RWPE2 (cell line): ENCODE measurements at places on chromosomes 11 and 22.

GRCh38 chr11:87473174-87473573, 435.4 kb downstream of the TMEM135 start:
- DNase-seq = no peak

DNA sequence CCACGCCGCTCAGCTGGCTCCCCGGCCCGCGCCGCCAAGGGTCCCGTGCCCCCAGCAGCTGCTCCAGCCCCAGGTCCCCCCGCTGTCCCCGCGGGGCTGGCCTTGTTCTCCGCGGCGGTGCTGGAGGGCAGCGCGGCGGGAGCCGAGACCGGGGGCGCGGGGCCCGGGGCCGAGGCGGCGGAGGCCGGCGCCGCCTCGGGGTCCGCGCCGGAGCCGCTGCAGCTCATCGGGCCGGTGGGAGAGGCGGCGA, 128 bp downstream of the TAF10 start:
- no peak for DNase-seq

- no peak for DNase-seq
Measured at GRCh38 chr11:119346605-119347004, at the start of gene MFRP. TSS of gene MFRP (minus strand) at chr11:119346705. CDS start at chr11:119346513, 192 bp downstream.

DNA sequence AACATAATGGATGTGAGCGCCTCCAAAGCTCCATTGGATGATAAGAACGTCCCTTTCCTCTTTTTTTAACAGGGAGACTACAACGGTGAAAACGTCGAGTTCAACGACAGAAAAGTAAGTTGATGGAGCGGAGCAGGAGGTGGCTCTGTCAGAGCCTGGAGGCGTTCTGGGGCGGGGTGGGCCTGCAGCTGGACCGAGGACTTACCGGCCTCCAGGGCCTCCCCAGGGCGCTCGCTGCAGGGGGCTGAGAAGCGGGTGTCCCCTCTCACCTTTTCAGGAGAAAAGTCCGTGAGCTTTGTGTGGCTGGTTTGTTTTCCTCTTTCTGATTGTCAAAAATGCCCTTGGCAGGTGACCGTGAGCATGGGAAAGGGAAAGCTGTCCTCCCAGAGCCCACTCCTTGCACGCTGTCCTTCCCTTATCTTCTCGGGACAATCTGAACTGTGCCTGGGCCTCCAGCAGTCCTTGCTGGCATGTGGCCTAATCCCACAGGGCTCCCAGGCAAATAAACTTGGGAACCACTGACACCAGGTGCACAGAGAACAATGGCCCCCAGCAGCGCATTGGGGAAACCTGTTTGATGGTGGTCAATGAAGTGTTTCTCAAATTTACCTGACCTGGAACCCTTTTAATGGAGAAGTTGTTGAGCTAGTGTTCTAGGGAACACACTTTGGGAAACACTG, 38.4 kb downstream of the ANO1 start:
- DNase-seq = no peak

GRCh38 chr22:21603973-21604372, 25.8 kb downstream of the YDJC start:
- no peak for DNase-seq

- DNase-seq = no peak
Measured at GRCh38 chr11:39363571-39363970, 2095.9 kb downstream of the LRRC4C start.

DNA sequence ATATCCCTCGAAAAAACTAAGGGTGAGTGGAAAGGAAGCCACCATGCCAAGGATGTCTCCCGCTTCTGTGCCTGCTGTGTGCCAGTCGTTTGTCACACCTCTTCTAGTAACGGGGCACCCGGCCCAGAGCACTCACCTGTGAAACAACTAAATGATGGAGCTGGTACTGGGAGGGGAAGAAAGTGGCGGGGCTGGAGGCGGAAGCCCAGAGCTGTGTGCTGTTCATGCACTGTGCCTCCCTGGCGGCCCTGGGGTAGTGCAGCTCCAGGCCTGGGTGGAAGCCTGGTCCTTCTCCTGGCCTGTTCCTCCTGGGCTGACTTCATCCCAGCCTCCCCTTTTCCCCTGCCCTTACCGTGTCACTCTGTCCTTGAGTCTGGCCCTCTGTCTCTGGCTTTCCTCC, 130.2 kb downstream of the CEP164 start:
- DNase-seq = no peak

- no peak for DNase-seq
Measured at GRCh38 chr11:116913000-116913399, 75.6 kb upstream of the APOA1 start.

- no peak for DNase-seq
Measured at GRCh38 chr22:50186181-50186714, 535 bp downstream of the TRABD start.

GRCh38 chr11:128961645-128962044, 19.0 kb upstream of the TP53AIP1 start:
- no peak for DNase-seq

DNA sequence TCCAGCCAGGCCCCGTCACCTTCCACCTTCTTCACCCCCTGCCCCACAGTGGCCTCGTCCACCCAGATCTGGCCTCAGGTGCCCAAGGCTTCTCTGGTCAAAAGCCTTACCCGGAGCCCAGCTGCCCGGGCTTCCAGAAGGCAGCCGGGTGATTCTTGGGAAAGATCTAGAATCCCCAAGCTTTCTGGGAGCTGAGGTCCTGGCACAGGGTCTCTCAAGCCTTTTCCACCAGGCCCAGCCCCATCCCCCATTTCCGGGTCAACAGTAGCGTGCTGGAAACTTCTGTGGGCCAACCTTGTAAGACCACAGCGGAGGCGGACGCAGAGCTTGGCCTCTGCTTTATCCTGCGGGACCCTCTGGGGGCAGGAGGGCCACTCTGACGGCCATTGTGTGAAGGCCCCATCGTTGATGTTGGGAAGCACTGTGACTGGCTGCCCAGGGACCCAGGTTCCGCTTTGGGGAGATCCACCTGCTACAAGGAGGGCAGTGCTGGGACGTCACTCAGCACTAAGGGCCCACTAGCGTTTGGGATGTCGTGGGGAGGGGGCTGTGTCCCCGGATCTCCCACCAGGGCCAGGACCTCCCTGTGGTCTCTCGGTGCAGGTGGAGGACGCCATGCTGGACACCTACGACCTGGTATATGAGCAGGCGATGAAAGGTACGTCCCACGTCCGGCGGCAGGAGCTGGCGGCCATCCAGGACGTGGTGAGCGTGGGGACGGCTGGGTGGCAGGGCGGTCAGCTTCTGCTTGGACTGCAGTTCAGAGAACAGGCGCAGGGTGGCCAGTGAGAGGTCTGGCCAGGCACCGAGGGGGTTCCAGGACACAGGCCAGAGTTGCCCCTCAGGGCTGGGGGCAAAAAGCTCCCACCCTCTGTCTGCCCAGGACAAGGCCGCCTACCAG, 11.5 kb downstream of the TSPAN32 start:
- peak; percentile 38 for DNase-seq

DNA sequence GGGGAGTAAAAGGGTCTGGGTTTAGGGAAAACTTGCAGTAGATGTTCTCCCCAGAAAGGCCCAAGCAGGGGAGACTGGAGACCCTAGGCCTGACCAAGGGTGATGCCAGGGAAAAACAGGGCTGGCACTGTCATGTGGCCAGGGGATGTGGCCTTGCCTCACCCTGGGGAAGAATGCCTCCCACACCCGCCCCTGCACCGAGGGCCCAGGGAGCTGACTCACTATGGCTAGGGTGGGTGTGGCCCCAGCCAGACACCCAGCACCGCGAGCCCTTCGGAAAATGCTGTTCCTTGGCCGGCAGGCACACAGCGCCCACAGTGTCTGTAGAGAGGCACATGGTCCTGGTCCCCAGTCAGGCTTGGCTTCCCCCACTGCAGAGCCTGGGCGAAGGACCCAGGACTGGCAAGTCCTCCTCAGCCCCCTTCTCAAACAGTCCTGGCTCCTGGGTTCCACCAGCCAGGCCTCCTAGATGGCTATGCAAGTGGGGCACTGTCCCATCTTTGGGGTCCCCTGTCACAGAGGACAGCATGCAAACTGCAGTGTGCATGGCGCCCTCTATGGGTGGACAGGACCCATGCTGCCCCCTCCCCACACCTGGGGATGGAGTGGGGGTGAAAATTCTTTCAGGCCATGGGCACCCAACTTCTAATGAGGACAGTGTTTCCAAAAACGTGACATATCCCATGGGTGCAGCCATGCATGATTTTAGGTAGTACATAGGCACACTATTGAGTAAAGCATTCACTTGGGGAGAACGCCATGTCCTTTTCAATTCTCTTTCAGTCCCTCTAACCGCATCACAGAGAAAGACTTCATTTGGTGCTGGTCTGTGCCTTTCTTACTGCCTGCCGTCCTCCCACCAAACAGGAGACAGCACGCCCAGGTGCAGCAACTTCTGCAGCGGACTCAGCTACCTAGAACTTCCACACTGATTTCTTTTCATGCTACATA, 15.2 kb downstream of the TMPRSS5 start:
- DNase-seq = peak; percentile 84

DNA sequence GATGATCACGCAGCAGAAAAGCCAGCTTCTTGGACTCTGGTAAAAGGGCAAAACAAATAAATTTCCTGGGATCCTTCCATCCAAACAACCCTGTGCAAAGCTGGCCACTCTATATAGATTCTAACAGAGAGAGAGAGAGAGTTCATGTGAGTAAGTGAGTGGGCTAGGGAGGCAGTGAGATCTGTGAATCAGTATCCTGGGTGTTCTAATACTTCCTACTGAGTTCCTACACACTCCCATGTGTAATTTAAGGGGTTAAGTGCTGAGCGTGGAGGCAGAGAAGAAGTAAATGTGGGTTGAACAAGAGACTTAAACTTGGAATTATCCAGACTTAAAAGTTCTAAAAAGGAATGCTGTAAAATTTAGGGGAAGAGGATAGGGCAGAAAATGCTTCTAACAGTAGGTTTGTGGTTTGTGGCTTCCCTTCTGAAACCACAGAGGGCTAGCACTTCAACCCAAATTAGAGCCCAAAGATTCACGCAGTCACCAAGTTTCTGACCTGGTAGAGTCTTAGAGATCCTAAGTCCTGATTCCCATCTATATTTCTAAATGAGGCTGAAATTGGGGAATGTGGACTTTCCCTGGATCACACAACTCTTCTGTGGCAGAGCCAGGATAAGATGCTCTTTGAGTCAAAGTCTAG, 413.9 kb downstream of the TENM4 start:
- DNase-seq = no peak

- no peak for DNase-seq
Measured at GRCh38 chr22:48943567-48944432, 883.9 kb downstream of the BRD1 start.

DNA sequence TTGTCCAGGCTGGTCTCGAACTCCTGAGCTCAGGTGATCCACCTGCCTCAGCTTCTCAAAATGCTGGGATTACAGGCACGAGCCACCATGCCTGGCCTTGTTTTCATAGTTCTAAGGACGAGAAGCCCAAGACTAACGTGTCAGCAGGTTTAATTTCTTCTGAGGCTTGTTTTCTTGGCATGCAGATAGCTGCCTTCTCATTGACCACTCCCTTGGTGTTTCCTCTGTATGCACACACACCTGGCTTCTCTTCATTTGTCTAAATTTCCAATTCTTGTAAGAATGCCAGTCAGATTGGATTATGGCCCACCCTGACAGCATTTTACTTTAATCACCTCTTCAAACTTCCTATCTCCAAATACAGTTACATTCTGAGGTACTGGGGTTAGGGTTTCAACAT, 72.5 kb upstream of the CTSC start:
- no peak for DNase-seq

GRCh38 chr11:44858796-44859527, 91.7 kb downstream of the TP53I11 start:
- no peak for DNase-seq

GRCh38 chr11:123238297-123238696, 43.2 kb upstream of the CLMP start:
- no peak for DNase-seq

DNA sequence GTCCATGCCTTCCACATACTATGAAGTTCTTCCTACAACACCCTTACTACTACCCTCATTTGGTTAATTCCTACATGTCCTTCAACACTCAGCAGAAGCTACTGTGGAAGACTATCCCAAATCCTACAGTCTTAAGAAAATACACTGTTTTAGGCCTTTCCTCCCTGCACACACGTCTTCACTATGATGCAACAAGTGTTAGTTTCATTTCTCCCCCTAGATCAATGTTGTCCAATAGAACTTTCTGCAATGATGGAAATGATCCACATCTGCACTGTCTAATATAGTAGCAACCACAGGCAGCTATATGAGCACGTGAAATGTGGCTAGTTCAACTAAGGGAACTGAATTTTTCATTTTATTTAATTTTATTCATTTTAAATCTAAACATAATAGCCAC, 46.7 kb upstream of the CCDC34 start:
- DNase-seq = no peak

GRCh38 chr22:37151401-37151800, 1.7 kb upstream of the IL2RB start:
- DNase-seq = no peak

- DNase-seq = no peak
Measured at GRCh38 chr11:105368711-105369110, 229.1 kb upstream of the CARD18 start.

DNA sequence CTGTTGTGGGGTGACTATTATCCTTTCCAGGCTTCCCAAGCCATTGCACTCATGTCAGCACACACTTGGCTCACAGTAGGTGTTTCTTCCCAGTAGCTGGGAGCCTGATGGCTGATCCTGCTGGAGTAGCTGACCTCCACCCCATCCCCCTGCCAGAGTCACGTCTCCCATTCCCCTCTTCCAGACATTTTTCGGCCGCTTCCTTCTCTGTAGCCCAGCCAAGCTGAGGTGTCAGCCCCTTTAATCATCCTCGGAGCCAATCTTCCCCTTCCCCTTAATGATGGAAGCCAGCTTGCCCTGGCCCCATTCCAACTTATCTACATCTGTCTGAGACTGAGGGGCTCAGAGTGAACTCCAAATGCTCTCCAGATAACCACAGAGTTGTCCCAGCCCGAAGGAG, 550.7 kb downstream of the MN1 start:
- no peak for DNase-seq

DNA sequence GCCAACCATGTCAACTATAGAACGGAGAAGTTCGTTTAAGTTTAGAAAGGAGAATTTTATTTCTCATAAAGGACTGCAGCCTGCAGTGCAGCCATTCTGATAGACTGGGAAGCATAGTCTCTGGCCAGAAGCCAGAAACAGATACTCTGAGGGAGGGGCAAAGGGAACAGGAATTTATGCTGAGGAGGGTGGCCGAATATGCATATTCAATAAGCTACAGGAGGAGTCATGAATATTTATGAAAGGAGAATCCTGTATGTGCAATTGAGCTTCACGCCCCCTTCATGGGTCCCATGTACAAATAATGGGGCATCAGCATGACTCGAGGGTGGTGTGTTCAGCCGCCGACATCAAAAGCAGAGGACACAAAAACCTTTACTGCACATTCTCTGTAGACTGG, 199.9 kb downstream of the CWF19L2 start:
- DNase-seq = no peak

GRCh38 chr22:35530700-35531099, 9.9 kb upstream of the RASD2 start:
- DNase-seq = no peak

DNA sequence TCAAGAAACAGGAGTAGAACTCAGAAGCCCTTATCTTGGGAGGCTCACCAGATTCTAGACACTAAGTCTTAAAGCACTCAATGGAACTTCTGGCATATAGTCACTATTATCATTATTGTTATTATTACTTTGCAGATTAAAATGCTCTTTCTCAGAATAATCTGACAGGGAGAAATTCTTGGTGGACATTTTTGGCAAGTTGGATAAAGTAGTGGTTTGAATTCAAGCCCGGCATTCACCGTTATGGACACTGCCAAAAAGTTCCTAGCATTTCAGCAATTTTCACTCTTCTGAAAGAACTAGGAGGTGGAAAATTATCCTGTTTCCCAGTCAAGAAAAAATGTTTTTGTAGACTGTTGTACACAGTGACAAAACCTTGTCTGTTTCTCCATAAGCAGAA, 179.6 kb upstream of the ISX start:
- DNase-seq = no peak
